ENCODE measurements at places on chromosomes 4 and X. TPM values are rescaled to one million over a fixed set of nuclear protein-coding genes. Genes with fewer than 3 reads are reported as not detected.

- no peak for DNase-seq
Measured at GRCh38 chrX:20477219-20477618, 210.5 kb upstream of the RPS6KA3 start.

DNA sequence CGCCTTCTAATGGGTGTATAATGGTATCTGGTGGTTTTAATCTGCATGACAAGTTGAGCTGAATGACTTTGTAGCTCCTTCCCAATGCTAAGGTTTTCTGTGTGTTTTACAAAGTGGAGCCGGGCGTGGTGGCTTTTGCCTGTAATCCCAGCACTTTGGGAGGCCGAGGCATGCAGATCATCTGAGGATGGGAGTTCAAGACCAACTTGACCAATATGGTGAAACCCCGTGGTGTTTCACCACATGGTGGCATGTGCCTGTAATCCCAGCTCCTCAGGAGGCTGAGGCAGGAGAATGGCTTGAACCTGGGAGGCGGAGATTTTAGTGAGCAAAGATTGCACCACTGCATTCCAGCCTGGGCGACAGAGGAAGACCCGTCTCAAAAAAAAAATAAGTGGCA, 28.9 kb downstream of the ARFIP1 start:
- no peak for DNase-seq

GRCh38 chr4:139337612-139338011, 35.3 kb upstream of the NDUFC1 start:
- no peak for DNase-seq

DNA sequence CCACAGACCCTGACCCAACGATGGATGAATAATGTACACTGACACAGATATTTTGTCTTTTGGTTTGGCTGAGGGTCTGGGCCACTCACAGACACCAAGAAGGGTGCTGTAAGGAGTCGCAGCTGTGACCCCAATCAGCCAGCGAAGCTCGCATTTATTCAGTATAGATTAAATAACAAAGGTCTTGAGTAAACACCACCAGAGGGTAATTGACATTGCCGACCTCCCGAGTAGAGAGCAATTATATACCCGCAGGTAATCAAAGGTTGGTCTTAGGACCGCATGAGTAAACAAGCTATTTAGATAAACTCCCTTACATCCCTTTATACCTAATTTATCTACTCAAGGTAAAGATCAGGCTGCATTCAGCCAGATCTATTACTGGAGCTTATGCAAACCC, 297.1 kb downstream of the ADAM29 start:
- DNase-seq, result no peak

DNA sequence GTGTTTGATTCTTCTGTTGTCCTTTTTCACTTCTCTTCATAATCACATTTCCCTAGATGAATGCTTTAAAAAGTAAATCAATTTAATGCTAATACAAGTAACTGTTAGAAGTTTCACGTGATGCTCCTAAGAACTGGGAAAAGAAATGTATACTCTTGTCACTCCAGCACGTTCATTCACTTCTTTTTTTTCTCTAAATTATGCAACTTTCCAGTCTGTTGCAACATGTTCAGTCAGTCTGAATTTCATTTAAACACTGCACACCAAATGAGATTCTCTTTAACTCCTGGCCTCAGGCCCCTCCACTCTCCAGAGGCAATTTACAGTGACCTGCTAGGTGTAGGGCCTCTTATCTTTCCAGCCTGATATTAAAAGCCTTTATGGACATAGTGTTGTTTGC, 321.9 kb downstream of the HS3ST1 start:
- no peak for DNase-seq

Gene TCEAL6
- polyA plus RNA-seq, result not detected

Data from psoas muscle (tissue), 8 donors.